ENCODE measurements at places on chromosomes 4 and X.

- no peak for DNase-seq
Measured at GRCh38 chr4:13546941-13547484, 2.7 kb upstream of the NKX3-2 start.

DNA sequence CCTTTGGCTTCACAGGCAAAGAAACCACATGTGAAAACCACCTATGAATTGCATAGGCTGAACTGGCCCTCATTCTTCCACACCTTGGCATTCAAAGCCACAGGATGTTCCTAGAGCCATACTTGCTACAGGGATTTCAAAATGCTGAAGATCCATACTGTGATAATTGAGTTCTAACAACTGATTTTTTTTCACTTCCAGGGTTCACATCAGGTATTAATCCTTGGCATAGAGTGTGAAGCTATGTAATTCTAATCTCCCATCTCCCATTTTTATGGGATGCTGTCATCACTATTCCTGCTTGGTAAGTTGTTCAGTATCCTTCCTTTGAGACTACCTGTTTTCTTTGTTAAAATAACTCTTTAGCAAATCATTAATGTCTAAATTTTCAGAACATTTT lies 1569.2 kb upstream of the ADGRL3 start:
- DNase-seq: no peak

DNA sequence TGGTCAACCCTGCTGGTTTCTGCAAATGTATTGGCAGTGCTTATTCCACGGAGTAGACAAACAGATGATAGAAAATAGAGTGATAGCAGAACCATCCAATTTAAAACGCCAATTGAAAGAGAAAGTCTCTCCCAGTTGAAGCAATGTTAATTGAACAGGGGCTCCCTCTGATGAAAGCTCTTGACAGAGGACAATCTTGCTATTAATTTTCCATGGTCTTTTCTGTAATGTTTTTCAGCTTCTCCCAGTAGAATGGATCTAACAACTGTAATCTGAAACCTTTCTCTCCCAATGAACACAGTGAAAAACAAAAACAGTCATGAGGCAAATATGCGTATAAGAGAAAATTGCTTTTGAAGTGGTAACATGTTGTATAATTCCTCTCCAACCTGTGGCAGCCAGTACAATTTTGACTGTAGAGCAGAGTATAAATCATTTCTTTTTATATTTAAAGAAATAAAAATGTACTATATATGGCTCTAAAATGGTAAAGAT lies 225.1 kb upstream of the GALNTL6 start:
- DNase-seq: no peak

- no peak for DNase-seq
Measured at GRCh38 chrX:75155447-75155826, 646 bp downstream of the ABCB7 start.

DNA sequence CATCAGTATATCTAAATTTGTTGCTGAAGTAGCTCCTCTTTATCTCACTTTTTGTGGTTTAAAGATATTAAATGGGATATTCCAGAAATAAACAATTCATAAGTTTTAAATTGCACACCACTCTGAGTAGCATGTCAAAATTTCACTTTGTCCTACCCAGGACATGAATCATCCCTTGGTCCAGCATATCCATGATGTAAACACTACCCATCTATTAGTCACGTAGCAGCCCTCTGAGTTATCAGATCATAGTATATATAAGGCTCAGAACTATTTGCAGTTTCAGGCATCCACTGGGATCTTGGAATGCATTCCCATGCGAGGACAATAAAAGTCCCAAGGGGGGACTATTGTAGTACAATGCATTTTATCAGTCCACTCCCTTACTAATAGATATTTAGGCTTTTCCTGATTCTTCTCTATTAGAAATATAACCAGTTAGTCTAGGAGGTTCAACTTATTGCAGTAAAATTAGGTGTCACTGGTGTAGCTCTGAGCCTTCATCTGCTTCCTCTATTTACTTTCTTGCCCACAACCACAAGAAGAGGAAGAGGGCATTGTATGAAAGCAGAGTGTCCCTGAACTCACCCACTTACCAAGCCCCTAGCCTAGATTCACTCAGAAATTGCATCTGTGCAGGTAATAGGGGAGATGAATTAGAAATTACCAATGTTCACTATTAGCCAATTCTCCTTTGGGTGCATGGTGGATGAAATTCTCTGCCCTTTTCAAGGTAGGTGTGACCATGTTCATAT lies 409.8 kb upstream of the GALNT7 start:
- no peak for DNase-seq

DNA sequence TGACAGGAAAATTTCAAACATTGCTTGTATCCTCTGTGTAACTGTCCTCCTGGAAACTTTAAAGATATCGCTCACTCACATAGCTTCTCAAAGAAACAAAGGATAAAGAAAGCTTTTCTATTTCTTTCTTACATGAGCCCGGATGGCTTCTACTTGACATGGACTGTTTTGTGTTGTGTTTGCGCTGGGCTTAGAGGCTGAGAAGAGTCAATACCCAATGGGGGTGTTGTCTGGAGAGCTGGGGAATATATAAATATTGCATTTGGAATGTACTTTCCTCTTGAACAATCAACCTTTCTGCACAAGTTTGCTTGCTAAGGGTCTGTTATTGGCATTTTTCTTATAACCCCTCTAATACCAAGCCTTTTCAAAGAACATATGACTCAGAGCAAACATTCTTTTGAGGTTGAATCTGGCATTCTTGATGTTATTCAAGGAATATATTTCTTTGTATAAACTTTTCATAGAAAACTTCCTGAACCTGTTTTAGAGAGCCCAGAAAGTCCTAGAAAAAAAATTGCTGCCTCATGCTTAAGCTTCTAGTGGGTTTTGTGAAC lies 331.9 kb downstream of the PACRGL start:
- no peak for DNase-seq

GRCh38 chrX:67555578-67556203 lies 11.9 kb downstream of the AR start:
- DNase-seq: peak; percentile 4

GRCh38 chr4:6779667-6780565 lies 2.6 kb upstream of the KIAA0232 start:
- DNase-seq: no peak
